ENCODE measurements at places on chromosomes 6 and 20.

DNA sequence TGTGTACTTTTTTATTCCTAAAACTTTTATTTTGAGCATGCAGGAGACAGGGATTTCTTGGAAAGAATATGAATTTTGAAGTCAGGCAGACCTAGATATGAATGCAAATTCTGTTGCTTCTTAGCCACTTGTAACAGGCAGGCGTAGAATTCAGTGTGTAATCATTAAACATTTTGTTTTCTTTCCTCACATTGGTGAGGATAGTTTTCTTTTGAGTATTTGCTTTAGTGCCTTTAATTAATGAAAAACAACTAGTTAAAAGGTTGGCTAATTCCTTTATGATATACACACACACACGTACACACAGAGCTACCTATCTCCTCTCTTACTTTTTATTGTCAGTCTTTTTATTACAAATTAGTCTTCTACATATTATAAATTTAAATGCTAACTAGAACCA is 342.3 kb downstream of the CDKAL1 start:
- DNase-seq, result no peak

- no peak for DNase-seq
These were observed 160.1 kb upstream of the PMEPA1 start for GRCh38 chr20:57869951-57870315.

DNA sequence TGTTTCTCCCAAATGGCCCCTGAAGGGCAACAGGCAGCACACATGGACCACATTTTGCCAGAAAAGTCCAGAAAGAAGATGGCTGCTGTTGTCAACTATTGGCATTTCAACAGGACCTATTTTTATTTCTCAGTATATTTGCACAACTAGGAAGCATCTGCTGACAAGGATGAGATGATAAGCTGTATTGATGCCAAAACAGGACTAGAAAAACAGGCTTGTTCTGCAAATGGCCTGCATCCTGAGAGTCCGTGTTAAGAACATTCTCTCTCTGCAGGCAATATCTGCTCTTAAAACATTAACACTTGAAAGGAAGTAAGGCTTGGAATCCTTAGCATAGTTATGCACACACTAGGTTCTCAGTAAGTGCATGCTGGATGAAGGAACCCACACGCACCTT is 283.7 kb downstream of the ESR1 start:
- DNase-seq, result no peak

DNA sequence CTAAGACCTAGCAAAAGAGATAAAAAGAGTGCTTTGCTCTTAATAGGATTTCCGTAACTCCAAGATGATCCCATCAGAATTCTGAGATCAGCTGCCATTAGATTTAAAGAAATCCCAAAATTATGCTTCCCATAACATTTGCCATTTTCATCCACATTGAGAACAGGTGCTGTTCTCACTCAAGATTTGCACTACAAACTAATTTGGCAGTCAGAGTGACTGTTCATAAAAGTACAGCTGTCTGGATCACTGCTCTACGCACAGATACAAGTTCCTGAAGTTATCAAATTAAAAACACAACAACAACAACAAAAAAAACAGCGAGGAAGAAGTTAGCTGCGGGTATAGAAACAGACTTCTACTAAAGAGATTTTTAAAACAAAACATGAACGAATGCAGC is 58.1 kb downstream of the ASCC3 start:
- no peak for DNase-seq

DNA sequence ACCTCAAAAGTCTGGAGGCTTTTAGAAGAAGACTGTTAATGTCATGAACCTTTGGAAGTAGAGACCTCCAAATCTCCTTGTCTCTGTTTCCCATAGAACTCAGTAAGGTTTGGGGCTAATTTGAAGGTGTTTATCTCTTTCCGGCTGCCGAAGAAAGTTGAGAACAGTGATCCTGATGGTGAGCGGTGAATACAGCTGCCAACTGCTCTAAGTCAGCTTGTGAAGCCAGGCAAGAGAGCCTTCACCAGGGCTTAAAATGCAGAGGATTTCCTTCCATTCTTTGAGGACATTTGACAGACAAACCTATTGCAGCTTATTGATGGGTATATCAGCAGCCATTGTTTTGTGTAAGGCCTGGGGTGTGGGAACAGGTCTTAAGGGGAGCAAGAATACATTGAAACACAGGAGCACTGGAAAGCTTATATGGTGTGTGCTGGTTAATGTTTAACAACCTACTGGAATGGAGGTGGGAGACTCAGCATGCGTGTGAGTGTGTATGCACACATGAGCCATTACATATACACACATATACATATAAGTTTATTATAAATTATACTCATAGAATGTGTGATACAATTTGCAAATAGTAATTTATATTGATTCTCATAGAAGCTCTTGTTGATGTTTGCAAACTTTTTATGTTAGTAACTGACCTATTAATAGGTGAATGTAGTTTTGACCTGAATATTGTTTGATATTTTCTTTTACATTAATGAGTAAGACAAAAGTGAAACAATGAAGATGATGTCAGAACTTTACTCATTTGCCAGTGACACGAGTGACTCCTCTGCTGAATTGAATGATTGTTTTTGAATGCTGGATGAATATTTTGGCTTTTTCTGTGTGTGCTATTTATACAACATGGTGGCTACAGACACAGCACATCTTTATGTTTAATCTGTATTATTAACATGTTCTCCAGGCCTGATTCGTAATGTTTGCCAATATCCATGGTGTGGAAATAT is 18.1 kb downstream of the PLEKHG1 start:
- DNase-seq, result no peak

DNA sequence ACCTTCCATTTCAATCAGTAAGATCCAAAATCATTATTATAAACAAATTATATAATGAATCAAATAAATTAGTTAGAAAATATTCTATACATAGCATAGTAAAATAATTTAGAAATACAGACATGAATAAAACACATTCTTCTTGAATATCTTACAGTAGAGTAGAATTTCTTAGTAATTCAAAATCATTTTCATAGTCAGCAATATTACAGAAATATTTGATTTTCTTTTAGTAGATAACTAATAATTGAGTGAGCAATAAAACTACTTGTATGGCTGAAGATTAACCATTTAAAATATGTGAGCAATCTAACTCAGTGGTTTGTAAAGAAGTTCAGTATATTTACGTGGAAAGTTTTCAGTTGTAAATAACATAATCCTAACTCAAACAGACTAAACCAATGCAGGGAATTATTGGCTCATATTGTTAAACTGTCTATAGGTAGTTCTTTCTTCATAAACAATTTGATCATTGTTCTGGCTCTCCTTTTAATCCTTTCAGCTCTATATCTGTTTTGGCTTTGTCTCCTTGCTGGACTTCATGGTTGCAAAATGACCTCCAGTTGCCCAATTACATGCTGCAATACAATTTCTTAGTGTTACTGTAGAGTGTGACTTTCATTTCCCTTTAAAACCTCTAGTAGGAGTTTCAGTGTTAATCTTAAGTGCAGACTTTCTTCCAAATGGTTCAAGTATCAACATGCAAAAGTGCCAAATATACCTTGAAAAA is 307.5 kb downstream of the EYS start:
- no peak for DNase-seq

GRCh38 chr6:25441663-25442270 is 162.6 kb downstream of the CARMIL1 start:
- no peak for DNase-seq

- no peak for DNase-seq
These were observed 221.0 kb downstream of the ADGB start for GRCh38 chr6:146819596-146820320.

DNA sequence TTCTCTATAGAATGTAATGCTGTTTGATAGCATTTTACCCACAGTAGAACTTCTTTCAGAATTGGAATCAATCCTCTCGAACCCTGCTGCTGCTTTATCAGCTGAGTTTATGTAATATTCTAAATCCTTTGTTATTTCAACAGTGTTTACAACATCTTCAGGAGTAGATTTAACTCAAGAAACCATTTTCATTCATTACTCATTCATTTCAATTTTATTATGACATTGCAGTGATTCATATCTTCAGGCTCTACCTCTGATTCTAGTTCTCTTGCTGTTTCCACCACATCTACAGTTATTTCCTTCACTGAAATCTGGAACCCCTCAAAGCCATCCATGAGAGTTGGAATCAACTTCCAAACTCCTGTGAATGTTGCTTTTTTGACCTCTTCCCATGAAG is 93.7 kb downstream of the ZFAND3 start:
- DNase-seq, result no peak

DNA sequence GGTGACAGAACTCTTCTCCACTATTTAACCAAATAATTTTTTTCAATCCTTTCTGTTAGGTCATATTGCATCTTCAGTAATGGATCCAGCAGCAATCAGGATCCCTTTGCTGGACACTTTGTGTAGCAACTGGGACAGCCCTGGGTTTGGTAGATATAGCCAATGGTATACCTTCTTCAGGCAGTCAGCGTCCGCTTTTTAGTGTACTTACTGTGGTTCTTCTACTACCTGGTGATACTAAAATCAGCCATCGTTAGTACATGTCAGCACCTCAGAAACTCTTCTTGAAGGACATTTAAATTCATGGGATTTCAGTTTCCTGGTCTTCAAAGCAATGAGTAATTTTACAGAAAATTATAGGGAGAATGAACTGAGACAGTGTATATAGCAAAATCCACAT is 93.5 kb downstream of the ADGRG6 start:
- no peak for DNase-seq

GRCh38 chr20:533526-533925 is 10.1 kb downstream of the CSNK2A1 start:
- DNase-seq, result no peak

GRCh38 chr20:58751979-58752378 is 59.4 kb downstream of the NPEPL1 start:
- no peak for DNase-seq

- DNase-seq, result no peak
These were observed 350.0 kb downstream of the QKI start for GRCh38 chr6:163764565-163764964.

GRCh38 chr6:5130135-5130866 is 45.2 kb downstream of the PPP1R3G start:
- DNase-seq, result no peak

DNA sequence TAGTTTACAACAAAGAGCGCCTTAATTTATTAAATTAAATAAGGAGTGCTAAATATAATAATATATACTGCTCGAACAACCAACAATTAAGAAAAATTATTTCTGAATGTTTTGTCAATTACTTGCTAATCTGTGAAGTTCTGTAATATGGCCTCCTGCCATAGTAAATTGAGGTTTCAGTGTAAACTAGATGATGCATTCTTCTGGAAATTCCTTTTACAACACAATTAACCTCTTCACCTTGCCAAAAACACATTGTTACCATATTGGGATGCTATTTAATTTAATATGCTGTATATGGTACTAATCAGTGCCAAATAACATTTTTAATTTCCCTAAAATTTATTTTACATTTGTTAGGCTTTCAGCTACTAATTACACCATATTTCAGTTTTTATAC is 808.4 kb upstream of the CITED2 start:
- DNase-seq, result no peak

GRCh38 chr6:44074439-44074812 is 52.8 kb downstream of the MRPL14 start:
- DNase-seq, result peak; percentile 43

Data from stimulated activated CD8-positive, alpha-beta memory T cell treated with anti-CD3 and anti-CD28 coated beads, Interleukin-7, amount 100 ng/mL, for 1 hour (primary cell).